ENCODE measurements at places on chromosomes 16 and 17.
A peak's percentile ranks its signal among the peaks of the same experiment; 100 is the strongest.

DNA sequence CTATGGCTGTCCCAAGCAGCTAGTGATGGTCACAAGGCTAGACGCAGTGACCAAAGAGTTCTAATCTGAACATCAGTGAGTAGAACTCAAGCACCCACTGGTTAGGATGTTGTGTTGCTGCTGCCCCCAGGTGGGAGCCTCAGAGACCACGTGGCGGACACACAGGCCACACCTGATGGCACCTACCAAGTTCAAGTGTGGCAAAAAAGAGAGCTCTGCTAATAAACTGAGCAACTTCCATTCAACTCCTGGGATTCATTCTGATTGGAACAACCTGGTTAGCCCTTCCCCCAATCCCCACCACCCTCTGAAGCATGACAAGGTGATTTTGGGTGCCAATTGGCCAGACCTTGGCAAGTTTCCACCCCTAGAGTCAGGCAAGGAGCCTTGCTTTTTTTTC lies 3.5 kb upstream of the LCMT1 start:
- peak; percentile 44 for DNase-seq

GRCh38 chr17:27569257-27569722 lies 61.7 kb upstream of the LGALS9 start:
- peak; percentile 78 for DNase-seq

DNA sequence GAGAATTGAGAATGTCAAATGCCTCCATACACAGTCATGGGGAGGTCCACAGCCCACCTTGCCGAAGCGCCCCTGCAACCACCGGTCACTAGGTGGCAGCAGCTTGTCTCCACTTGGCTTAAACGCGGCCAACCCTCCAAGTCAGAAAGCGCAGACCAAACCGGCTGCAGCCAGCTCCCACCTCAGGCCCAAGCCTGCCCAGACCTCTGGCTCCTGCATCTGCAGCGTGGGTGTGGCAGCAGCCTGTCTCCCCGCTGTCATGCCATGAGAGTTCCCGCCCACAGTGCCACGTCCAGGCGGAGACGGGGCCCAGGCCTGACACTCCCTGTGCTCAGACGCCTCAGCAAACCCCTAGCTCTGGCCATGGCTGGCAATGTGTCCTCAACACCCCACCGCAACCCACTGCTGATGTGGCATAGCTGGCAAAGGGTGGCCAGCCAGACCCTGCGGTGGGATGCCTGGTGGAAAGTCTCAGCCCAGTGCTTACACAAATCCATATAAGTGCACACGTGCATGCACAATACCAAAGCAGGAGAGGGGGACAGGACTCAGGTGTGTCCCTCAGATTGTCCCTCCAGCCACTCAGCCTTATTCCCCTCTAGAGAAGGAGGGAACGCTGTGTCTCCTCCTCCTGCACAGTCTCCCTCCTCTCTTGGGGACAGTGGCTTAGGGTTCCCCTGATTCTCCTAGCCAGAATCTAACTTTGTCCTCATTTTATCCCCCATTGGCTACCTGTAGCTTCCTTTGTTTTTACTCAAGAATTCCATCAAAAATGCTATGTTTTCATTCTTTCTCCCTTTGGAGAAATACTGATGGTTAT lies 10.9 kb downstream of the COPZ2 start:
- peak; percentile 82 for DNase-seq

GRCh38 chr17:27478901-27479538 lies 22.8 kb downstream of the KSR1 start:
- DNase-seq, result no peak

GRCh38 chr16:30063893-30064728 lies 1.4 kb upstream of the ALDOA start:
- peak; percentile 86 for DNase-seq
